ENCODE measurements at places on chromosomes 4 and X.

DNA sequence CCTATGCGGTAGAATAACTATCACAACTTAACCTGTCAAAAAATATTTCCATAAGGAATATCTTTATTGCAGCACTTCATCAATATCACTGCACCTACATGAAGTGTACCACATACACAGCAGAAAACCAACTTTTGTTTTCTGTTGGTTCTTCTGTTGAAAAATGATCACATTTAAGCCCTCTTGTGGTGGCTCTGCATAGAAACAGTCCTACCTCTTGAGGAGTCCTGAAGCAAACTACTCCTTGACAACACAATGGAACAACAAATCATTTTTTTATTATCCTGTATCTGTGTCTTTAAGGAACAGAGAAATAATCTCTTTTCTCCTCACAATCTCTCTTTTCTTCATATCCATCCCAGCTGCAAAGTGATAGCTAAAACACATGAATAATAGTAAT is 39.8 kb upstream of the ATOH1 start:
- DNase-seq, result no peak

DNA sequence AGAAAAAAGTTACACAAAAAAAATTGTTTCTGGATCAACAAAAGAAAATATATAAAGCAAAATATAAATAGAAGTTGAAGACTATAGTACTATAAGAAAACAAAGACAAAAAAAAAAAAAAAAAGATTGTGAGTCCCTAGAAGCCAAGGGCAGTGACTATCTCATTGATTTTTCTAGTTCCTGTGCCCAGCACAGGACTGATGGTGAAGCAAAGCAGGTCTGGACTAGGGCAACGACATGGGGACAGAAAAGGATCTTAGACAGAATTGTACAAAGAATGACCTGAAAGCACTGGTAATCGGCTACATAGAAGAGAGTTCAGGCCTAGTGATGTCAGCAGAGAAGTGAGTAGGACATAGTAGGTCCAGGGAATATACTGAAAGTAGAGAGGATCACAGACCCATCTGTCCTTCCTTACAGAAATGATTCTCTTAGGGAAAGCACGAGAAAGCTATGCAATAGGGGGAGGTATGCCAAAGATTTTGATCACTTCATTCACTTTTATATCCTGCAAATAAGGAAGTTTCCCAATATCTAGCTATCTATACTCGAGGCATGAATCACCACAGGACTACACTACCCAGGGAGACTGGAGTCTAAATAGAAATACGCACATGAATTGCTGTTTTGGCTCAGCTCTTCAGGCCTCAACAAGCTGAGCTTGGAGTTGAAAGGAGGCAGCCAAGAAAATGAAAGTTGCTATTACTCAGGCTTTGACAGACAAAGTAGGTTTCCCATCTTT is 230.9 kb upstream of the GPC4 start:
- no peak for DNase-seq

DNA sequence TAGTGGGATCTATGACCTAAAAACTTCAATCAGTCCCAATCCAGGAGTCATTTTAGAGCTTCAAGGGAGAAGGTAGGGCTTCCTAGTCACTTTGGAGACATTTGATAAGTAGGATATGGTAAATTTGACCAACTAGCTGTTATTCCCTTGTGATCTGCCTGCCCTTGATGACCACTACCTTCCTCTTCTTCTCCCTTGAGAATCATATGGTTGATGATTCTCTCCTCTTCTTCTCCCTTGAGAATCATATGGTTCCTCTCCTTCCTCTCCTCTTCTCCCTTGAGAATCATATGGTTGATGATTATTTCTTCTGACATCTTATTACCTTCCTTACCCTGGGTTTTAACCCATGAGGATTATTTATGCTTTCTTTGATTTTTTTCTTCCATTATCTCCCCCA is 482.6 kb upstream of the TENM3 start:
- no peak for DNase-seq

- DNase-seq, result no peak
Observed at GRCh38 chr4:111775556-111776297, 369.5 kb upstream of the FAM241A start.

DNA sequence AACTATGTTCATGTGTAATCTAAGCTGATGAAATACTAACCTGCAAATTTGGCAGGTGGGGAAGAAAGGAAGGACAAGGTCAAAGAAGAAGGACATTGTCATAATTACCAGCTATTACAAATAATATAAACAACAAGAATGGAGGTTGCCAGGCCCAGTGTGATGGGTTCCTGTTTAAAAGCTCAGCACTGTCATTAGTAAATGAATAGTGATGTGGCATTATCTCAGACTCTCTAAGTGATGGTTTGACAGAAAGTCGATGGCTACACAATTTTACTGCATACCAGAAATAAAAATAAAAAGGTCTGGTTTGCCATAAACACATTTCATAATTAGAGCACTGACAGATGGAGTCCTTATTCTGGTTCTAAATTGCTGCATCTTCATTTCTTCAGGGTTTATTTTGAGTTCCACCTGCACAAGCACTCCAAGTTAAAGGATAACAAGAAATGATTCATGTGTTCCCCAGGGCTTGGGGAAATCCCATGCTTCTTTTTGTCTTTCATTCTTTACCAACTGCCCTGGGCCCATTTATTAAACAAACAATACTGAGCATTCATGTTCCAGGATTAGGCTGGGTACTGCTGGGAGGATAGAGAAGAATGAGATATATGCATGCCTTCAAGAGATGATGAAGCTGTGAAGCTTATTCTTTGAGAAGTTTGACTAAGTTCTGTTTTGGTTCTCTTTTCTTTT is 367.8 kb upstream of the RASGEF1B start:
- no peak for DNase-seq

All from activated CD8-positive, alpha-beta memory T cell treated with anti-CD3 and anti-CD28 coated beads for 1 hour (primary cell).